ENCODE measurements at places on chromosomes 5 and 9.

- no peaks in the 10 kb centered on the region for H3K36me3 ChIP-seq
- H3K4me1 ChIP-seq: peaks cover 1% of the 10 kb centered on the region
- H3K27me3 ChIP-seq: no peaks in the 10 kb centered on the region
These were observed 146.6 kb downstream of the TTLL11 start for GRCh38 chr9:121946465-121946864.

DNA sequence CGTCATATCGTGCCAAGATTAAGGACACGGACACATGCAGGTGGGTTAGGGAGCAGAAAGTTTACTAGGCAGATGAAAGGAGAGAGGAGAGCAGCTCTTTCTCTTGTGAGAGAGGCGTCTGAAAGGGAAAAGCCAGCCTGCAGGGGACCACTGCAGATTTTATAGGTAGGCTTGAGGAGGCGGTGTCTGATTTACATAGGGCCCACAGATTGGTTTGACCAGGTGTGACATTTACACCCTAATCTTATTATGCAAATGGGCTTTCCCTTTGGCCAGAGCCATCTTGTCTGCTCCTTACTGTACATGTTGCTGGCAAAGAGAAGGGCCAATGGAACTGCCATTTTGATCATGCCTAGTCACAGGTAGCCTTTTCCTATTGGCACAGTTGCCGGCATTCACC, 137.2 kb upstream of the TAF11L2 start:
- no peak for DNase-seq
- no peak overlapping the region for H3K4me3 ChIP-seq
- no peak overlapping the region for H3K27ac ChIP-seq
- no peaks in the 10 kb centered on the region for H3K27me3 ChIP-seq
- no peaks in the 10 kb centered on the region for H3K36me3 ChIP-seq

GRCh38 chr9:121984726-121985402, 108.2 kb downstream of the TTLL11 start:
- H3K36me3 ChIP-seq: no peaks in the 10 kb centered on the region
- DNase-seq: no peak
- H3K4me3 ChIP-seq: no peak overlapping the region
- H3K4me1 ChIP-seq: no peaks in the 10 kb centered on the region
- no peak overlapping the region for H3K27ac ChIP-seq

GRCh38 chr5:527646-528628, 3.7 kb upstream of the SLC9A3 start:
- no peaks in the 10 kb centered on the region for H3K36me3 ChIP-seq
- peaks cover 48% of the 10 kb centered on the region for H3K27me3 ChIP-seq
- peaks cover 12% of the 10 kb centered on the region for H3K4me1 ChIP-seq
- H3K4me3 ChIP-seq: no peak overlapping the region
- no peak for DNase-seq
- H3K27ac ChIP-seq: no peak overlapping the region

- no peak overlapping the region for H3K4me3 ChIP-seq
- no peak overlapping the region for H3K27ac ChIP-seq
- H3K27me3 ChIP-seq: no peaks in the 10 kb centered on the region
- DNase-seq: no peak
These were observed 201.9 kb upstream of the ISL1 start for GRCh38 chr5:51181208-51181894.

GRCh38 chr9:128232528-128233428, 29.6 kb downstream of the DNM1 start:
- H3K36me3 ChIP-seq: no peaks in the 10 kb centered on the region
- no peak for DNase-seq
- no peak overlapping the region for H3K27ac ChIP-seq
- H3K4me1 ChIP-seq: no peaks in the 10 kb centered on the region

DNA sequence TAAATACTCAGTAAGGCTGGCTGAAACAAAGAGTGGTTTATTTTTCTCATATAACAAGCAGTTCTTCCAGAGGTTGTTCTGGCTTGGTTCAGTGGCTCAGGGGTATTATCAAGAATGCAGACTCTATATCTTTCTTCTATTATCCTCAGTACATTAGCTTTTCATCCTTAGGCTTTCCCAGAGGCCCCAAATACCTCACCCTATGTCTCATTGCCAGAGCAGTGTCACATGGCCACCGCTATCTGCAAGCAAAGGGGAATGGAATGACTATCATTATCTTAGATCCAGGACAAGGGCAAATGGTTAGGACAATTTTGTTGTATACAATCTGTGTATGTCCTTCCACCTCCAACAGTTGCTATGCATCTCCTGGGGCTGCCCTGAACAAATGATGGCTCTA, 69.0 kb upstream of the SNX2 start:
- H3K36me3 ChIP-seq: no peaks in the 10 kb centered on the region
- no peak overlapping the region for H3K4me3 ChIP-seq
- no peak overlapping the region for H3K27ac ChIP-seq
- no peaks in the 10 kb centered on the region for H3K27me3 ChIP-seq
- H3K4me1 ChIP-seq: no peaks in the 10 kb centered on the region

DNA sequence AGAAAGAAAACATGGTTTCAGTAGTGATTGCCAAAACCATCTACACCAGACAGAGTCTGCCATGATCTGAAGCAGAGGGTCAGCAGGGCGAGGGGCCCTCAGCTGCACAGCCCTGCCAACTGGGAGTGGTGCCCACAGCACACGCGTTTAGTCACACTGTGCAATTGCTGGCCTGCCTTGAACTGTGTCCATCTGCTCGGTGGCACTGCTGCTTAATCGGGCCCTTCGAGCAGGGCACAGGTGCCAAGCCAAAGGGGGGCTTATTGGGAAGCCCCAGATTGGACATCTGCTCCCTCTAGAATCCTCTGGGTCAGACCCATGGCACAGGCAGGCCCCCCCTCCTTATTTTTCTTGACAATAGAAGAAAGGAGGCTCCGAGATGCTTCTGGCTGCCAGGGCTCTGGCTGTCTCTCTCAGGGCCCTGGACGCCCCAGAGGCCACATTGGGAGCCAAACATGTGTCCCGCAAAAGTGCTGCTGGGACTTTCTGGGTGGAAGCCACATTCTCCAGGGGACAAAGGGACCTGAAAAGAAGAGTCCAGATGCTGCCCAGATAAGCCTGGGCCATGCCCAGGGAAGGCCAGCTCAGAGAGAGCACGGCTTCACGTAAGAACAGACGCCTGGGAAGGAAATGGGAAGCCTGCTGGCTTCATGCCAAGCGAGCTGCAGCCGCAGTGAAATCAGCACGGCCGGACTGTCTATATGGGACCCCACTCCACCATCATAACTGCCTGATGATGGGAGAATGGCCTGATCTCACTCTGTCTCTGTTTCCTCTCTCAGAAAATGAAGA, 349.2 kb downstream of the GADD45G start:
- no peak overlapping the region for H3K27ac ChIP-seq
- no peaks in the 10 kb centered on the region for H3K36me3 ChIP-seq
- H3K4me1 ChIP-seq: 0 out of 2 replicates have a peak, but pooled peaks cover 2% of the 10 kb centered on the region
- no peaks in the 10 kb centered on the region for H3K27me3 ChIP-seq
- H3K4me3 ChIP-seq: no peak overlapping the region
- no peak for DNase-seq

GRCh38 chr9:108197008-108197365, 658.8 kb downstream of the ACTL7B start:
- H3K27ac ChIP-seq: no peak overlapping the region
- no peak for DNase-seq
- H3K27me3 ChIP-seq: no peaks in the 10 kb centered on the region
- no peaks in the 10 kb centered on the region for H3K4me1 ChIP-seq
- no peak overlapping the region for H3K4me3 ChIP-seq
- no peaks in the 10 kb centered on the region for H3K36me3 ChIP-seq

GRCh38 chr9:132027752-132028663, 51.7 kb downstream of the MED27 start:
- no peaks in the 10 kb centered on the region for H3K36me3 ChIP-seq
- H3K4me3 ChIP-seq: no peak overlapping the region
- peaks cover 13% of the 10 kb centered on the region for H3K4me1 ChIP-seq
- H3K27me3 ChIP-seq: no peaks in the 10 kb centered on the region
- no peak for DNase-seq

DNA sequence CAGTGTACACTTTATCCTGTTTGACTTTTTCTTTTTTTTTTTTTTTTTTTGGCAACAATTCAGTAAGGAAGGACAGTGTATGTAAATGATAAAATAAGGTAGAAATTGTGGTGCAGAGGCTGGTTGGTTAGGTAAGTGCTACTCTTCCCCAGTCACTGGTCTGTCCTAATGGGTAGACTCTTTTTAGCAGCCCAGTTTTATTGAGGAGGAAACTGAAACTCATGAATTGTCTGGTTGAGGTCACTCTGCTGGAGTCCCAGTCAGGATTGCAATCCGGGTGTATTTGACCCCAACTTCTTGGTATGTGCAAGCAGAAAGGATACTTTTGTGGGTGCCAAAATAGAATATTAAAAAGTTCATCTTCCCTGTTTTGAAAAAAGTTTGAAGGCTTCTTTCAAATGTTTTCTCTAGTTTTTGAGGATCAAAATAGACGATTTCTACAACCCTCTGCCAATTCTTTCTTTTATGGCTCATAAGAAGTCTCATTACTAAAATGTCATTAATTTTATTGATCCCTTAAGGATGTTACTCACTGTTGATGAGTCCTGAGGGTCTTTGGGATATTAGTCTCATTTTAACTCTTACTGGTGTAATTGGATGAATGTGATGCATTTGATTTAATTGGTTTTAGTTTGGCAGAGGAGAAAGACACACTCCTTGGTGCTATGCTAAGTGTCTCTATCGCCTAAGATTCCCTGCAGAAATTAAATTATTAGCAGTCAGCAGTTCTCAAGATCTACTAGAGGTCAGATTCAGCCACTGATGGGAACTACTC, 171.9 kb downstream of the KDM4C start:
- H3K27me3 ChIP-seq: no peaks in the 10 kb centered on the region
- H3K36me3 ChIP-seq: no peaks in the 10 kb centered on the region
- no peak overlapping the region for H3K27ac ChIP-seq
- DNase-seq: no peak
- no peak overlapping the region for H3K4me3 ChIP-seq

DNA sequence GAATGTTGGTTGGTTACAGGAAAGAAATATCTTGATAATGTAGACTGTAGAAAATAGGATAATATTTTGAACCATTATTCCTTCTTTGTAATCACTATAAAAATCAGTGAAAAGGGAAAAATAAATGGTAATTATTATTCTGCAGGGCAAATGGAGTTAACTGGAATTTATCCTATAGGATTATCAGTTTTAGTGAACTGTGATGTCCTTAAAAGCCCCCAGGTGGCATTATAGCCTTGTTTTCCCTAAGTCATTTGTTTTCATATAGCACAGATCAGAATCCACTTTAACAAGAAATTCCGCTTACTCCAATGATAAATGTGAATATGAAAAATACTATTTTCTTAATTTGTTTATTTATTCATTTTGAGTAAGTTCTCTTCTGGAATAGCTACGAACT, 26.2 kb upstream of the WDR41 start:
- no peak overlapping the region for H3K4me3 ChIP-seq
- no peak for DNase-seq
- no peaks in the 10 kb centered on the region for H3K4me1 ChIP-seq
- H3K36me3 ChIP-seq: no peaks in the 10 kb centered on the region

GRCh38 chr5:180613814-180614188, 22.5 kb upstream of the SCGB3A1 start:
- H3K4me3 ChIP-seq: no peak overlapping the region
- no peak overlapping the region for H3K27ac ChIP-seq
- H3K4me1 ChIP-seq: no peaks in the 10 kb centered on the region

DNA sequence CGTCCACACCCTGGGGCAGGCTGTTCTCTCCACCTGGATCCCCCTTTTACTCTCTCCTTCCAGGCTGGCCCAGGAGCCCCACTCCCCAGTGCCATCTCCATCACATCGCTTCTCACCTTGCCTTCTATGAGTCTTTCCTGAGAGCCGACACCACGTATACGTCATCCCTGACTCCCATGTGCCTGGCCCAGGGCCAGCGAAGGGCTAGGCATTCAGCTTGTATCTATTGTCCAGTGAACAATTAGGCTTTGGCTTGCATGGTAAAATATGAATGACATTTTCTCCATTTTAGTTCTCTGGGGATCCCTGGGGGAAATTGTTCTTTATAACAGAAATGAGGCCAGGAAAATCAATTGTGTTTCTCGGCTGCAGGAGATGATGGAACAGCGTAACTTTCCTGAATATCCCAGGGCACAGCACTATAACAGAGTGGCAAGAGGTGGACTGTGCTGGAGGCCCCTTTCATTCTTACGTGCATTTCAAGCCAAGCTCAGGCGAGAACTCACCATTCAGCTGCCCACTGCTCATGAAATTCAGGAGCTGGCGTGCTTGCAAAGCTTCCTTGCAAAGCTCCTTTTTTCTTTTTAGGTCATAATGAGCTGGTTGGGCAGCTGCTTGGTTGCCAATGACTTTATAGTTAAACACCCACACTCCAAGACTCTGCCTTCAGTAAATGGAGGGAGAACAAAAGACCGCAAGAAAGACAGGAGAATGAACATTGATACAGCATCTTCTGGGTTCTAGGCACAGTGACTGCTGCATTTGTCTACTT, 37.7 kb downstream of the NSG2 start:
- no peak overlapping the region for H3K4me3 ChIP-seq
- H3K36me3 ChIP-seq: no peaks in the 10 kb centered on the region
- no peaks in the 10 kb centered on the region for H3K27me3 ChIP-seq
- no peak overlapping the region for H3K27ac ChIP-seq

- no peaks in the 10 kb centered on the region for H3K27me3 ChIP-seq
- H3K36me3 ChIP-seq: no peaks in the 10 kb centered on the region
- no peak overlapping the region for H3K27ac ChIP-seq
- no peak for DNase-seq
These were observed 91.6 kb downstream of the COX7C start for GRCh38 chr5:86709157-86709881.

DNA sequence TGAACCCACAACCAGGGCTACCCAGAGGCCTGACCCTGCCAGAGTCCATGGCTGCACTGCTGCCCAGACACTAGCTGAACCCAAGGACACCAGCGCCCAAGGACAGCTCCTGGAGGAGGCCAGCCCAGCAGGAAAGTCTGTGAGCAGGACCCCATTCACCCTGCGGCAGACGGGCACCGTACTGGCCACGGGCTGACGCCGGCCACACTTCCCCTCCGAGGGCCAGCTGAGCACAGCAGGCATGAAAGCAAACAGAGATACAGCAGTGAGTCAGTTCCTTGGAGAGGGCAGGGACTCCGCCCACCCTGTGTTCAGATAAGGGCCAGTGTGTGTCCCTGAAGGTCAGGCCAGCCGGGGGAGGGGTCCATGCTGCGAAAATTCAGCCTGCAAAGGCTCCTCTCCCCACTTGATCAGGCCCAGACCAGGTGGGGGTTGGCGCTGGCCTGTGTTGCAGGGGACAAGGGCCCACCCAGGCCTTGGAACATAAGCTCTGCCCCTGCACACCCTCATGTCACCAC, 3.2 kb downstream of the RNF208 start:
- H3K4me1 ChIP-seq: no peaks in the 10 kb centered on the region
- no peak for DNase-seq
- H3K27ac ChIP-seq: no peak overlapping the region
- no peaks in the 10 kb centered on the region for H3K27me3 ChIP-seq

DNA sequence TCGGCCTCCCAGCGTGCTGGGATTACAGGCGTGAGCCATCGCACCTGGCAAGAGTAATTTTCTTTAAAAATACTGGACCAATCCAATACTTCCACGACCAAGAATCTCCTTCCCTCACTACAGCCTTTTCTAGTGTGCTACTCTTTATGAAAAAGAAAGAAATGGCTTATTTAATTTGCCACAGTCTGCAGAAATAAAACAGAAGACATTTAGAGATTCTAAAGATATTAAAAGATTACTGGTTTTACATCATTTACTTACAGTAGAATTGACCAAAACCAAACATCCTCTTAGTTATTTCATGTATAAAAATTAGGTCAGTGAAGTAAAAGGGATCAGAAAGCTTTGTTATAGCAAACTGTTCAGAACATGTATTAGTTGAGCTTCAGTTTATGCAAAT, 679.6 kb downstream of the MAT2B start:
- H3K36me3 ChIP-seq: no peaks in the 10 kb centered on the region
- DNase-seq: no peak
- H3K27ac ChIP-seq: no peak overlapping the region
- no peaks in the 10 kb centered on the region for H3K4me1 ChIP-seq
- no peaks in the 10 kb centered on the region for H3K27me3 ChIP-seq
